ENCODE measurements at places on chromosomes 7 and 10.

GRCh38 chr7:129796186-129796775 lies 156.5 kb downstream of the UBE2H start:
- DNase-seq: no peak

- no peak for DNase-seq
Measured at GRCh38 chr10:4472190-4472904, 353.7 kb upstream of the AKR1E2 start.

DNA sequence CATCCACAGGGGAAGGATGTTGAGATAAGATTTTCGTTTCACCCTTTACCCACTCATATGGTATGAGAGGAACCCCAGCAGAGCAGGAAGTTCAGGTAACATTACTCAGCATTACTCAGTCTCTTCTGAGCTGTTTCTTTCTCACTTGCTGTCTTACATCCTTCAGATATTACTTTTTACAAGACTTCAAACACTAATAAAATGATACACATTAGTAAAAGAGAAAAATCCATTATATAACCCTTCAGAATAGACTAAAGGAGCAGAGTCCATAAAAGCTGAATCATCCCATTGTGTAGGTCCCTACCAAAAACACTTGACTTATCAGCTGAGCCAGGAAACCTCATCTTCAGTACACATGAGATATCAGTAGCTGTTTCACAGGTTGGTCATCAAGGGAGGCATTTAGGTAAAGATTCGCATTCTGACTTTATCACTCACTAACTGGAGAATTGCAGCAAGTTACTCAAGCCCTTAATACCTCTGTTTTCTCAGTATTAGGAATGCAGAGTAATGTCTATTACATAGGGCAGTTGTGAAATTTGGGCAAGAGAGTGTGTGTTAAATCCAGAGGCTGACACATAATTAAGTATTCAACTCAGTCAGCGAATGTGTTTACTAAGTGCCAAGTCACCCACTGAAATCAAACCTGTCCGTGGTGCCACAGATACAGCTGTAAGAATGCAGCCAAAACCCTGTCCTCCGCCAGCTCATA lies 44.7 kb downstream of the KLF6 start:
- peak; percentile 38 for DNase-seq

DNA sequence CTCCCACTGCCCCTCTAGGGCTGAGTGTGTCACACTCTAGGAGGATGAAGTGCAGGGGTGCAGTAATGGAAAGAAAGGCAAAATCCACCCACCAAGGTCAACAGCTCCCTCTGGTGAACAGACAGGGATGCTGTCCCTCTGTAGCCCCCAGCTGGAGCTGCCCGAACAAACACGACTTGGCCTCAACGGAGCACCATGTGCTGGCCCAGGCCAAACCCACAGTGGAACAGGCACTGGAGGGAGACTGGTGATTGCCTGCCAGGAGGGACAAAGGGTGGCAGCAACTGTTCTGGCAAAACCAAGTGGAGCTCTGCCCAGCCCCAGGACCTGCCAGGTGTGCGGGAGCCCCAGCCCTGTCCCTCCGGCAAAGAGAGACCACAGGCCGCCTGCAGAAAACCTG lies 20.7 kb downstream of the PDIA4 start:
- DNase-seq: no peak

- DNase-seq: no peak
Measured at GRCh38 chr7:17554341-17555015, 256.0 kb downstream of the AHR start.

DNA sequence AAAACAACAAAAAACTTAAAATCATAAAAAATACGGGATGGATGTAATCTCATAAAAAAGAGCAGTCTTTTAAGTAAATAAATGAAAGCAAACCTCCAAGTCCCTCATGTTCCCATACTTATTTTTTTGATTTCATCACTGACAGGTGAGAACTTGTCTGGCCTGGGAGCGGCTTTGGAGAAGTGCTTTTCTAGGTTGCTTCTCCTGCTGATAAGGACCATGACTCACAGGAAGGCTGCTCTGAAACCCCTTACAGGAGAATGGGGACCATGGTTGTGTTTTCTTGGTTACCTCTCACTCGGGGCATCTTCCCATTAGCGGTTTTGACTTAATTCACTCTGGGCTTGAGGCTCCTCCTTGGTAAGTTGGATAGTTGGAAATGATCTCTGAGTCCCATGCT lies 237.4 kb downstream of the CAMK1D start:
- no peak for DNase-seq

All from endothelial cell of umbilical vein (primary cell).